ENCODE measurements at places on chromosomes 2 and 18.
A peak's percentile ranks its signal among the peaks of the same experiment; 100 is the strongest.

GRCh38 chr2:82391386-82391785 lies 2067.7 kb downstream of the SUCLG1 start:
- no peak for DNase-seq

- no peak for DNase-seq
Observed at GRCh38 chr2:85468704-85469349, 50.3 kb downstream of the SH2D6 start.

GRCh38 chr18:51623653-51624052 lies 426.2 kb upstream of the MEX3C start:
- no peak for DNase-seq

- no peak for DNase-seq
Observed at GRCh38 chr2:47636596-47637264, 146.2 kb upstream of the MSH6 start.

DNA sequence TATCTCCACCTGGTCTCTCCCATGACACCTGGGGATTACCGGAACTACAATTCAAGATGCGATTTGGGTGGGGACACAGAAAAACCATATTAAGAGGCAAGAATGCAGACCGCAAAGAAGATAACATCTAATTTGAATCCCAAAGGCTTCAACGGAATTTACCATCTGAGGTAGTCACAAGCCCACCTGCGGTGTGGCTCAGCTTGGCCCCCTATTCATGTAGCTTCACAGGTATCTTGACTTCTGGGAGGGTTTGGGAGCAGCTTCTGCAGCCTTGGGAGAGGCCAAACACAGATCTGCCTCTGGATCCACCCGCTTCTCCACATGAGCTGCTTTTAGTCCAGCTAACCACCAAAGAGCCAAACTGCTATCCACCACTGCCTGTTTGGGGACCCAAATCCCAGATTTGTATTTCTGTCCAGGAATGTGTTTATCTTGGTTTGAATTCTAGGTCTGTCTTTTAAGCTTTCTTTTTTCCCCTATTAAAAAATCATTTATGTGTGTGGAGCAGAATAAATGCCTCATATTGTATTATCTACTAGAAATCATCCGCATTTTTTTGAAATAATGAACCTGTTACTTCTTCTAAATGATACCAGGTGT lies 247.6 kb downstream of the DLGAP1 start:
- no peak for DNase-seq

DNA sequence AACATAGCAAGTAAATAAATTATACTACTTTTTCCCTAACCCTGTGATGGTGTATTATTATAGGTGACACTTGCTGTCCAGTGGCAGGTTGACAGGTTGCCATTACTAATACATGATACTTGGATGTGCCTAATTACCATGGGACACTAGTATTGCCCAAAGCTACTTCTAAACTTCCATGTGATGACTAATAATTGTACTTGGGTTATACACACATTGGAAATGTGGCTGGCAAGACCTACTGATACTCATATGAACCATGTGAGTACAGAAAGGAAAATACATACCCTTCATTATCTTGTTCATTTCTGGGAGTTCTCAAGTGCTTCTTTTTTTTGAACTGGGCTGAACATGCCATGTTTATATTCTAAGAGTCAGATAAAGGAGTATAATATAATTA lies 156.4 kb downstream of the IKZF2 start:
- no peak for DNase-seq

GRCh38 chr2:229712136-229712535 lies 2.2 kb downstream of the DNER start:
- DNase-seq, result no peak

- DNase-seq, result no peak
Observed at GRCh38 chr2:217853301-217853881, 149.4 kb downstream of the TNS1 start.

GRCh38 chr2:86584151-86584913 lies 21.1 kb upstream of the CHMP3 start:
- DNase-seq, result no peak

DNA sequence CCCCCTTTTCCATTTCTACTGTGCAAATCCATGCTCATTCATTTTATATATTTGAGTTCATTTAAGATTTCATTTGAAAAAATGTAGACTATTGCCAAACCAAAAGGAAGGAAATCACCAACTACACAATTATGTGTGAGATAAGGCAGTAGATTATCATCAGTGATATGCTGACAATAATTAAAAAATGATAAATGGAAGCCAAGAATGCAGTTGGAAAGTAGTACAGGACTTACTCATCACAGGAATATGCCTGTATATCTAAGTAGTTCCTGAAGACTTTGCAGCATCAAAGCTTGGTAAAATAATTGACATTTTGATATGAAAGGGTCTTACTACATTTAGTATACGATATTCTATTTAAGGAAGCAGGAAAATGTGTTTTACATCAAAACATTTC lies 166.1 kb upstream of the OTX1 start:
- DNase-seq, result no peak

GRCh38 chr2:231985823-231986261 lies 24.3 kb downstream of the DIS3L2 start:
- DNase-seq, result no peak

DNA sequence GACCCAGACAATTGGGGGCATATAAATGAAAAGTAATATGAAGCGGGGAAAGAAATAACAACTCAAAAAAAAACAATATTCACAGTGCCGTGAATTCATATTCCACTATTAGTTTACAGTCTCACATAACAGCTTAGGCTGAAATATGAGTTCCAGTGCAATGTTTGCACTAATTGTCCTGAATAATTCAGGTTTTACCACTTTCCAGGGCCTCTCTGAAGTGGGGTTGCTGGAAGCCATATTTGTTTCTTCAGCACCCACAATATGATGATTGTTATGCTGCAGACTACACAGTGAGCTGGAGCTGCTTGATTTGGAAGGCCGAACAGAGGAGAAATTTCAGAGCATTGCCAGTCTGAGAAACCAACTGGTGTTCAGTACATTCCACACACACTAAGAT lies 894.5 kb upstream of the ACVR2A start:
- no peak for DNase-seq

DNA sequence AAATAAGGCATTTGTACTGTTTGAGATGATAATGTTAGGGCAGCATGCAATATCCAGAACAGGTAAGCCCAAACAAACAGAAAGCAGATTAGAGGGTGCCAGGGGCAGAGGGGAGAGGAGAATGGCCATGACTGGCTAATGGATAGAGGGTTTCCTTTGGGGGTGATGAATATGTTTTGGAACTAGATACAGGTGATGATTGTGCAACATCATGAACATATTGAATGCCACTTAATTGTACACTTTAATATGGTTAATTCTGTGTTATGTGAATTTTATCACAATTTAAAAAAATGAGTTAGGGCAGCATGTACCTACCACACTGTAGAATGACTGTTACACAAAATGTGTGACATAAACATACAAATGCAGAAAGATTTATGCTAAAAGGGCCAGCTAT lies 255.5 kb upstream of the FN1 start:
- DNase-seq, result no peak

GRCh38 chr2:240956935-240957655 lies 41.3 kb upstream of the SNED1 start:
- no peak for DNase-seq

- DNase-seq, result peak; percentile 33
Observed at GRCh38 chr2:220076734-220077133, 449.3 kb downstream of the SLC4A3 start.

DNA sequence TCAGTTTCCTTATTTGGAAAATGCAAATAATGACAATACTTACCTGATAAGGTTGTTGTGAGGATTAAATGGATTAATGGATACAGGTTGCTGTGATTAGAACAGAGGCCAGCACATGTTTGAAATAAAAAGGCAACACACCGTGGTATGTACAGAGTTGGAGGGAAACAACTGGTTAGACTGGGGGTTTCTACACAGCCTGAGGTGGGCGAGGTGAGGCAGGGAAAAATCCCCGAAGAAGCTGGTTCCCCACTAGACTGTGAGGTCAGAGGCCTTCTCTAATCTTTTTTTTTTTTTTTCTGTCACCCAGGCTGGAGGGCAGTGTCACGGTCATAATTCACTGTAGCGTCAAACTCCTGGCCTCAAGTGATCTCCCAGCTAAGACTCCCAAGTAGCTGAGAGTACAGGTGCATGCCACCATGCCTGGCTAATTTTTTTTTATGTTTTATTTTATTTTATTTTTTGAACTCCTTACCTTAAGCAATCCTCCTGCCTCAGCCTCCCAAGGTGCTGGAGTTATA lies 1.2 kb upstream of the E2F6 start:
- no peak for DNase-seq

DNA sequence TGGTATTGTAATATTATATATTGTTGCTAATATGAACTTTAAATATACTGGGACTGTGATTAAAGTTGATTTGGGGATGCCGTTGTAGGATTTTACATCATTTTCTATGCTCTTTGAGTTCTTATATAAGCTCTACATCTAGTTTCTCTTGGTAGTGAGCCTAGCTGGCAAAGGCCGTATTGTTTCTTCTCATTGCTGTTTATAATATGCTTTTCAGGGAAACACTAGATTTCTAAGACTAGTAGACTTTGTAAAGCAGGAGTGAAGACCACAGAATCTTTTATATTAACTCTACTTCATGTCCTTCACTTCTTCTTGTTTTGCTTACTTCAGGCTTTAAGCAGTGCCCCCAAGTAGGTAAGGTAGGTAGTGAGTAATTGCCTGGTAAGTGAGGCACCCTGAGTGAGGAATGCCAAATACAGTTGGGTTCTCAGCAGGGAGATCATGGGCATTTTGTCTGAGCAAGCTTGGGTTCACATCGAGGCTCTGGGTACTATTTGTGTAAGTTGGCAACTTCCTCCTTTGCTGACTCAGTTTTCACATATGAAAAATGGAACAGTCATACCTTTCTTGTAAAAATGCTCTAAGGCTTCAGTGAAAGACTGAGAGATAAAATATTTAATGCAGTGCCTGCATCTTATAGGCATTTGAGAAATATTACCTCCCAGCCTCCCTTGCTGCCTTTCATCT lies 96.4 kb downstream of the RNF144A start:
- no peak for DNase-seq

DNA sequence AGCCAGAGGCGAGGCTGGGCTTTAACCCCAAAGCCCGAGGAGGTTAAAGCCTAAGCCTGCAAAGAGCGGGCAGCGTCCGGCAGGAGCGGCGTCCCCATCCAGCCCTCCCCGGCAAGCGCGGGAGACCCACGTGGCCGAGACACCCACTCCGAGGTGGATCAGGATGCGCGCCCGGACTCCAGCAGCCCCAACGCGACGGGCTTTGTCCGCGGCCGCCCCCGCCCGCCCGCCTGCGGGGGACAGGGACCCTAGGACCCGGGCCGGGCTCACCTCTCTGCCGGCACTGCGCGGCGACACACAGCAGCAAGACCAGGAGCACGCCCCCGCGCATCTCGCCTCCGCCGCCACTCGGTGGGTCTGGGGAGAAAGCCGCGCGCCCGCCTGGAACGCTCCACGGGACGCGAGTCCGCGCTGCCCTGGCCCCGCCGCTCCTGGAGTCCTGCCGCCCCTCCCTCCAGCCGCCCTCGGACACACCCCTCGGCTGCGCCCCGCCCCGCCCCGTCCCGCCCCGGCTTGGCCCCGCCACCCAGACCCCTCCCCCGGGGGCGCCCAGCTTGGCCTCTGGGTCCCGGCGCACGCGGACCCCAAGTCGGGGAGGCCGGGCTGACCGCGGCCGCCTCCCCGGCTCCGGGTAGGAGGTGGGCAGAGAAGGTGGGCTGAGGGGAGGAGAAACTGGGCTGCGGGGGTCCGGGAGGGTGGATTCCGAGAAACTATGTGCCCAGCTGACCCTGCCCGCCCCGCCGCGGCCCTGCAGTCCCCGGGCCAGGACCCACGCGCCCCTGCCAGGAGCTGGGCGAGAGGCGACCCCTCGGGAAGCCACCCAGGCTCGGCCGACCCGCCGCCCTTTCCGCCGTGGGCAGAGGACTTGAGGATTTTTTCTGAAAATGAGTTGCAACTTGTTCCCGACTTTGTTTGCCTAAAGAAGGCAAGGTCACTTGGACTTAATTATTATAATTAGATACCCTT lies at the start of gene LAMA1:
TSS of gene LAMA1 (minus strand) at position 408 of the 966 bp plus-strand sequence. CDS start at position 331, 77 bp downstream.
- peak; percentile 37 for DNase-seq

- DNase-seq, result no peak
Observed at GRCh38 chr18:24660956-24661355, 200.5 kb downstream of the HRH4 start.

- DNase-seq, result no peak
Observed at GRCh38 chr18:45802814-45803492, 22.5 kb upstream of the SIGLEC15 start.

- no peak for DNase-seq
Observed at GRCh38 chr2:213787869-213788268, 503.6 kb downstream of the SPAG16 start.

DNA sequence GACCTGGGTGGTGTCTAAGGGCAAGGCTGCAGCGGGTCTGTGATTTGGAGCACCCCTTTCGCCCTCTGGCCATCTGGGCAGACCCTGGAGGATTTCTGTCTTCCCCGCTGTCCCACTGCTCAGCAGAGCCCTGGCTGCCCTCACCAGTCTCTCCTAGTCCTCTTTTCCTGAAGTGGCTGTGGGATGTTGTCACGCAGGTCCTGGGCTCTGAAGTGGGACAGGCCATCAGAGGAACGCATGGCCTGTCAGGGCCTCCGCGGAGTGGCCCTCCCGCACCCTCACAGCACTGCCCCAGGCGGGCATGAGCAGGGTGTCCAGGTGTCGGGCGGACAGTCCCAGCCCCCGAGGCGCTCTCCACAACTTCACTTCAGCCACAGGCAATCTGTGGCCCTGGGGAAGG lies 1.1 kb upstream of the TMEM185B start:
- peak; percentile 7 for DNase-seq

- DNase-seq, result peak; percentile 93
Observed at GRCh38 chr2:218396688-218397462, 2.8 kb upstream of the CTDSP1 start.

GRCh38 chr2:150450765-150451164 lies 36.7 kb downstream of the RND3 start:
- DNase-seq, result no peak

- no peak for DNase-seq
Observed at GRCh38 chr2:116948258-116948657, 866.2 kb upstream of the DDX18 start.

DNA sequence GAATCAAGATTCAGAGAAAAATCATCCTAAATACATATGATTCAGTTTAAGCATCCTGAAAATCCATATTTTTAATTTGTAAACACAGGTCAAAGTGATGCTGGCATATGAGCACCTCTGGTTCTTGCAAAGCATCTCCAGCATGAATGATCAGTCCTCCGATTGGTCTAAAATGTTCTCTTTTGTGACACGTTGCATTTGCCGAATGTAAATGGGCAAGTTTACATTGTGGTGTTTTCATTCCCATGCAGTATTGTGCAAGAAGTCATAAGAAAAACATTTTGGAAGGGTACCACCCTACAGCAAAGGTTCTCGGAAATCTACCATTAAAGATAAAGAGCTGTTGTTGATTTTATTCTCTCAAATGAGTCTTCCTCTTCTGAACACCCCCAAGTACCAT lies 108.0 kb upstream of the UNC80 start:
- no peak for DNase-seq

Measured in NCI-H345 (cell line).